Fibroblast of skin of back (primary cell): ENCODE measurements at places on chromosomes 2 and 18.
A peak's percentile ranks its signal among the peaks of the same experiment; 100 is the strongest.

DNA sequence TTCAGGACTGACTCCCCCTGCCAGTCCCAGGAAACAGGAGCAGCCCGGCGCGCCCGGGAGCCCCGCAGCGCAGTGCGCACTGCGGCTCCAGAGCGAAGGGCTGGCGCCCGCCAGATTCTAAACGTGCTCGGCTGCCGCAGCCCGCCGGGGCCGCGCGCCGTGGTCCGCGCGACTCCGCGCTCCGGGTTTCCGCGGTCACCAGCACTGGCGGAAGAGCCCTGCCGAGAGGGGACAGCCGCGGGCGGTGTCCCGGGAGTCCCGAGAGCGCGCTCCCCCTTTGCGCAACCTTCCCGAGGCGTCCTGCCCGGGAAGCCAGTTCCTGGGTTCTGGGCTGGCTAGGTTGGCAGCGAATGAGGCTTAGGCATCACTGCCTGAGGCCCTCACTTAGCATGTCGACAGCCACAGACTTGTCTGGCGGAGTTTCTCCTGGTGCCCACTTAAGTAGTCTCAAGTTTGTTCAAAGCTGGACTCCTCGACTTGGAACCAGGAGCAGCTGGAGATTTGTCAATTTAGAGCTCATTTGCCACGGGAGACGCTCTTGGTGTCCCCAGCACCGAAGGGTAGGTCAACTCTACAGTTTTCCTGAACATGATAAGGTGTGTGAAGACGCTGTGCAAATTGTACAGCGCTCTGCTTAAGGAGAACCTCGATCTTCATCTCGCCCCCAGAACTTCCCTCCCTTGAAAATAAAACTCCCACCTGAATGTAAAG is 1.5 kb upstream of the VSNL1 start:
- DNase-seq = peak; percentile 76

- no peak for DNase-seq
Measured at GRCh38 chr2:158255257-158255656, 153.6 kb downstream of the UPP2 start.

DNA sequence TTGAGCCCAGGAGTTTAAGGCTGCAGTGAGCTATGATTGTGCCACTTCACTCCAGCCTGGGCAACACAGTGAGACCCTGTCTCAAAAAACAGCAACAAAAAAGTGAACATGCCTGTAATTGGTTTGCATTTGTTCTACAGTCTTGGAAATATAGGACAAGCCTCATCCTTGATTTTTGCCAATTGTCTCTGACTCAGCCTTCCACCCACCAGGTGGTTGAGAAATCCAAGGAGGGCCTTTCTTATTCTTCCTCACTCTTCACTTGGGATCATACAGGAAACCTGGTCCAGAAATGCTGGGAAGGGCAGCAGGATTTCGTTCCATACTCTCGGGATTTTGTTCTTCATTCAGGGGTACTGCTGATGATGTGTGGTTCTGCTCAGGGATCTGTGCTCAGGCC is 94.6 kb downstream of the CDC42EP3 start:
- DNase-seq = no peak

GRCh38 chr2:160368988-160369930 is 124.3 kb downstream of the RBMS1 start:
- no peak for DNase-seq

DNA sequence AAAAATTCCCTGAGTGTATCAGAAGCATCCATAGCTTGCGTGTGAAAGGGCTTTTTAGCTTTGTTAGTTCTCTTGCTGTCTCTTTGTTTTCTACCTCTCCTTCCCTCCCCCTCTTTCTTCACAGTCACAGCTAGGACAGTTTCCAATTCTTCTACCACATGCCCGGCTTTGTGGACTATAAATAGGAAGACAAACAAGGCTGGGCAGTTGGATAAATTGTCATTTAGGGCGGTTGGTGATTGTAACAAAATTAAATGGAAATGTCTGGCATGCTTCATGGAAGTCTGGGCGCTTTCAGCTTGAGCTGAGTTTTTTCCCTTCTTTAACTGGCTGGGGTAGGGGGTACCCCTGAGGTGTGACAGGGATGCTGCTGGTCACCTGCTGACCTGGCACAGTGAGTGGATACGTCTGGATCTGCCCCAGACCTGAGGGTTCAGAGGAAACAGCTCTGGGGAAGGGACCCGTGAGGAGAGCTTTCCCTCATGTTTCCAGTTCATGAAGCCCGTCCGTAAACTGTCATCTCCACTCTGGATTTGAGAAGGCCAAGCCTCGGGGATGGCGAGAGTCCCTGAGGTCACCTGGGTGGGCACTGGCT is 29.0 kb upstream of the GIGYF2 start:
- DNase-seq = peak; percentile 10

- DNase-seq = no peak
Measured at GRCh38 chr2:187155476-187155875, 292.6 kb downstream of the CALCRL start.

- DNase-seq = no peak
Measured at GRCh38 chr2:199958014-199958413, 2.6 kb downstream of the MAIP1 start.

- DNase-seq = no peak
Measured at GRCh38 chr18:78352910-78353309, 626.7 kb upstream of the SALL3 start.
